Activated naive CD4-positive, alpha-beta T cell treated with Interleukin-2 at 50 U/mL for 16 hours (primary cell): ENCODE measurements at places on chromosomes 12 and 14.
A peak's percentile ranks its signal among the peaks of the same experiment; 100 is the strongest.

DNA sequence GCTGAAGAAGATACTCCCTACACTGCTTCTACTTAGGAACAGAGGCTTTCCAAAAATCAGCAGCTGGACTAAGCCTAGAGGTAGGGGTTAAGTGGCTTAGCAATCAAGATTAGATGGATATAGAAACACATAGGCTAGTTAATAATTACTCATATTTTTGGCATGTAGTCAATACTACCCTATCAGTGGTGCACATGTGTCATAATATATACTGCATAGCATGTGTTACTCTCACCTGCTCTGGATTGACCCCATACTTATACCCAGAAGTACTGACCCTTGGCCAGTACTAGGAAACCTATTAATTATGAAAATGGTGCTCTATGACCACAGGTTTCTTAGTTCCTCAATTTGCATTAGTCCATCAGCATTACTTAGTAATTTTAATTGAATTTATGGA lies 528.4 kb upstream of the LMO3 start:
- DNase-seq: no peak

DNA sequence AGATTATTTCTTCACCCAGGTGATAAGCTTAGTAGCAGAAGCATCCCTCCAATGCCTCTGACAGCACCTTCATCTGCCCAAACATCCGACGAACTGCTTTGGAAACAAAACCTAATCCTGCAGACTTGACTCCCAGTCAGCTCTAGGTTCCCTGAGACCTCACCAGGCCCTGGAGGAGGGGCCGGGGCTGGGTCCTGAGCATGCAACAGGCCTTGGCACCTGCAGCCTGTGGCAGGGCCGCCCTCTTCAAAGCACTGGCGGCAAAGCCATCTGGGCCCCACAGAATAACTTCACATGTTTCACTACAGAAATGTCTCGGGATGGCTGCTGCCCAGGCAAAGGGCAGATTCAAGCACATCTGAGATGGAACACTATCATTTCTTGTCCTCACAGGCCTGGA lies 133.3 kb downstream of the PIWIL1 start:
- DNase-seq: no peak

GRCh38 chr12:41103614-41104013 lies 84.5 kb upstream of the PDZRN4 start:
- no peak for DNase-seq

DNA sequence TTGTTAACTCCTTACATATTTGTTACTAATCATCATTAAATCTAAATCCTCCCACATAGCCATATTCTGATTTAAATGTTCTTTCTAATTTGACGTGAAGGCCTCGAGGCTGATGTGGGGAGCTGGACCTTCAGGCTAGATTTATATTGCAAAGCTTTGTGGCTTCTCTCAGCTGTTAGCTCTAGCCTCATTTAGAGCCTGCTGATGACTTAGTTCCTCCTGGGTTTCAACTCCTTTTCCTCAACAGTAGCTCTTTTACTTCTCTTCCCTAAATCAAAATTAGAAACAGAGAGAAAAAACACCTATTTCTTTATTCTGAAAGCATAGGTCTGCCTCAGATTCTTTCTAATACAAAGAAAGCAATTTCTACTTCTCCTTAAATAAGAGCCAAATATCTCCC lies 477.5 kb upstream of the CCDC196 start:
- DNase-seq: no peak

GRCh38 chr14:58954052-58954451 lies 234.4 kb upstream of the DAAM1 start:
- DNase-seq: no peak

DNA sequence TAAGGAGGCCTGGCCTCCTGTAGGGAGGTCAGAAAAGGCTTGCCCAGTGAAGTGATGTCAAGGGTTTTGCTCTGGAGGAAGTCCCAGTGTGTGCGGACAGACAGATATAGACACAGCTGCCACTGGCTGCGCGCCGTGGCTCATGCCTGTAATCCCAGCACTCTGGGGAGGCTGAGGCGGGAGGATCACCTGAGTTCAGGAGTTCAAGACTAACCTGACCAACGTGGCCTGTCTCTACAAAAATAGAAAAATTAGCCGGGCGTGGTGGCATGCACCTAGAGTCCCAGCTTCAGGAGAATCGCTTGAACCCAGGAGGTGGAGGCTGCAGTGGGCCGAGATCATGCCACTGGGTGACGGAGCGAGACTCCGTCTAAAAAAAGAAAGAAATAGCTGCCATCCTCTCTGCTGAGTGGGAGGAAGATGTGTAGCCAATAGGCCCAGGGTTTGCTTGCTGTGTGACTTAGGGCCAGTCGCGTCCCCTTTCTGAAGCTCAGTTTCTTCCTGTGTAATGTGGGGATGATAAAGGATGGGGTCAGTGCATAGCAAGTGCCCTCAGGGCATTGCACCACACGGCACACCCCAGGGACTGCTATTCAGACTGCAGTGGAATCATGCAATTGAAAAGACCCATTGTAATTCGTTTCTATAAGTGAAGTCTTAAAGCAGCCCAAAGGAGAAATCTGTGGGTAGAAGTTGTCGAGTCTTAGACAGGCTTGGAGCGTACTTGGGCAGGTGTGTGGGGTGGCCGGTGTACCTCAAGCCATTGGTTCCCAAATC lies 18.7 kb upstream of the MLEC start:
- no peak for DNase-seq

GRCh38 chr14:58129208-58129607 lies 22.8 kb downstream of the ARMH4 start:
- no peak for DNase-seq

DNA sequence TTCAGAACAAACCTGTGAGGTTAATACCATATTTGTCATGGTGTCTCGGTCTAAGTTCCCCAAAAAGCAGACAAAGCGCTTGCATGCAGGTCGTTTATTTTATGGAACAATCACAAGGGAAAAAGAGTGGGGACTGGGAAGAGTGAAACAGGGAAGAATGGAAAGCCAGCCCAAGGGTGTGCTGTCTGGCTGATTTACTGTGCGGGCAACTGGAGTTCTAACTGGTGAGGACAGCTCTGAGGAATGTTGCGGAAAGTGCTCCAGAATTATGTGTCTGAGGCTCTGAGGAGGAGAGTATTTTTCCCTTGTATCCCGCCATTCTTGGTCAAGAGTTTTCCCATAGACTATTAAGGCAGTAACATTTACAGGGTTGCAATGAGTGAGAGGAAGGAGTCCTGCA lies 465.4 kb downstream of the RMST start:
- no peak for DNase-seq

DNA sequence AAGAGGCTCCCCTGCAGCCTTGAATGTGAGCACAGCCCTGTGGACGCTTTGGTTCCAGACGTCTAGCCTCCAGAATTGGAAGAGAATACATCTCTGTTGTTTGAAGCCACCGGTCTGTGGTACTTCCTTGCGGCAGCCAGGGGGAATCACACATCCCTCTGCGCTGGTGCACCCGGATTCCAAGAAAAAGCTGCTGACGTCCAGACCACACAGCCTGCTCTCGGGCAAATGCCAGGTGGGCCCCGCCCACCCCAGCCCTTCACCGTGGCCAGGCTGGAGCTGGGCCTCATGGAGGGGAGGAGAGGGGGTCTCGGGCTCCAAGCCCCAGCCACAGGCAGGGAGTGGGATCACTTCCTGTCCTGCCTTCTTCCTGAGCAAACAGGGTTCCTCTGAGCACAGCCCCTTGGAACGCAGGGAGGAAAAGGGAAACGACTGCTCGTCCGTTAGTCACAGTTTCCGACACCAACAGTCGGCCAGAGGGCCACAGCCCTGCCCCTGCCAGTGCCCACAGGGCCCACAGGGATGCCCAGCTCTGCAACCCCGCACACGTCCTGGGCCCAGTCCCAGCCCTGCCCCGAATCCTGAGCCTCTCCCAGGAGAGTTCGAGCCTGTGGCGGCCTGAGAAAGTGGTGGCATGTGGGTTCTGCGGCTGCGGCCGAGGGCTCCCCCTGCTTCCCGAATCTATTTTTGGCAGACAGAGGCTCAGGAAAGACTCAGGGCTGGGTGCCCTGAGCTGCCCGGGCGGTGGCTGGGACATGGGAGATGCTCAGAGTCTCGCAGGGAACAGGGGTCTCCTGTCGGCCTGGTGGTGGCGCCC lies 85.3 kb downstream of the RFLNA start:
- DNase-seq: no peak

DNA sequence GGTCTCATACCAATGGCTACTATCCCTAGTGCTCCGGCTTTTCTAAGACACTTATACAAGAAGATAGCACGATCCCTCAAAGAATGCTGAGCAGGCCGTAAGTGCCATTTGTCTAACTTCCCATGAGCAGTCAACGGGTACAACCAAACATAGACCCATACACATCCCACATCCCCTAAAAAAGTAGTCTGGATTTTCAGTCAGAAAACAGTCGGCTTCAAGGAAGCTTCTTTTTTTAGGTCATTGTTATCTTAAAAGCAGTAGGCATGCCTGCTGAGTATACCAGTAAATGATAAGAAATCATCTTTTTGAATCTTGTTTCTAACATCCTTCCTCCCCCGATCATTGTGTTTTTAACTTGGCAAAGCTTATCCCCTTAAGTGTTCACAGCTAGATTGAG lies 19.8 kb downstream of the OSBPL8 start:
- no peak for DNase-seq

DNA sequence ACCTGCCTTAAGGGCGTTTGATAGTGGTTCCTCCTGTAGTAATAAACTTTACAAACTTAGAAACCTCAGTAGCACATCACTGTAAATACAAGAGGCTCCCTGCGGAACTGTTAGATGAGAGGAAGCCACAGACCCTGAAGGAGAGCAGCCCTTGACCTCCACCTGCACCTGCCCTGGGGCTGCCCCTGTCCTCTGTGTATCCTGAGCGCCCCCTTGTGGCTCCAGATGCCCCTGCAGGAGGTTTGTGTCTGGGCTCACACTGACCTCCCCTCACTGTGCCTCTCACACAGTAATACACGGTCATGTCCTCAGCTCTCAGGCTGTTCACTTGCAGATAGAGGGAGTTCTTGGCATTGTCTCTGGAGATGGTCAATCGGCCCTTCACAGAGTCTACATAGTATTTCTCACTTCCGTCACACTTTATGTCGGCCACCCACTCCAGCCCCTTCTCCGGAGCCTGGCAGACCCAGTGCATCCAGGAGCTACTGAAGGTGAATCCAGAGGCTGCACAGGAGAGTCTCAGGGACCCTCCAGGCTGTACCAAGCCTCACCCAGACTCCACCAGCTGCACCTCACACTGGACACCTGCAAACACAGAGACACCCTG lies 1059.8 kb downstream of the TMEM121 start:
- DNase-seq: peak; percentile 64

GRCh38 chr14:74638066-74638465 lies 26.0 kb upstream of the LTBP2 start:
- no peak for DNase-seq

DNA sequence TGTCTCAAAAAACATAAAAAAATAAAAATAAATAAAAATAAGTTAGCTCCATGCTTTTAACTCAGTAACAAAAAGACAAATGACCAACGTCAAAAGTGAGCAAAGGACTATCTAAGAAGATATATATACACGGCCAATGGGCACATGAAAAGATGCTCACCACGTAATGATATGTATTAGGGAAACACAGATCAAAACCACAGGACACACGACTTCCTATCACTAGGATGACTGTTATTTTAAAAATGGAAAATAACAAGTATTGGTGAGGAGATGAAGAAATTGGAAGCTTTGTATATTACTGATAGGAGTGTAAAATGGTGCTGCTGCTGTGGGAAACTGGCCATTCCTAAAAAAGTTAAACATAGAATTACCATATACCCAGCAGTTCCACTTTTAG lies 20.2 kb upstream of the P2RX7 start:
- DNase-seq: no peak

GRCh38 chr14:31947076-31947475 lies 130.0 kb upstream of the ARHGAP5 start:
- DNase-seq: no peak

- DNase-seq: no peak
Observed at GRCh38 chr12:131683266-131684014, 27.4 kb upstream of the SFSWAP start.

DNA sequence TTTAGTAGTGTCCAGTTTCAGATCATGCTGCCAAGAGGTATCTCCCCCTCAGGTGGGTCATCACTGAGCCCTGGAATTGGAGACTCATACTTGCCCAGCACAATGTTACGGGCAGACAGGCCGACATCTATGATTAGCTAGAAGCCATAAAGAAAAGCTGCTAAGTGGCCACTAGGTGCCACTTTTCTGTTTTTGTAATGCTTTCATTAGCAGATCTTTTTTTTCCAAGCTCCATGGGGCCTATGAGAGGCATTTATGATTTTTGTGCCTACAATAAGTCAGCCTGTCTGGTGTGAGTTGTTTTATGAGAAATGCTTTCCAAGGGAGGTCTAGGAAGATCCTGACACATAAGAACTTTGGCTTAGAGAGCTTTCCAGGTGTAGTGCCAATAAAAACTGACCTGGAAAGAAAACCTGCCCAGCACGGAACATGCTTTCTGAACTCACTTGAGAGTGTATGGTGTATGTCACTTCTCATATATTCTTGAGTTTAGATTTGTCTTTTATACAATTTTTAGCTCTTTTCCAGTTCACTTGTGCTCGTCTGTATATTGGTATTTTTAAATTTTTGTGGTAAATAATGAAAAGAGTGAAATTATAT lies 21.8 kb upstream of the SMCO2 start:
- DNase-seq: no peak

GRCh38 chr12:13199592-13199991 lies 3.1 kb downstream of the EMP1 start:
- no peak for DNase-seq

GRCh38 chr14:24839617-24840203 lies 205.7 kb upstream of the GZMB start:
- no peak for DNase-seq

DNA sequence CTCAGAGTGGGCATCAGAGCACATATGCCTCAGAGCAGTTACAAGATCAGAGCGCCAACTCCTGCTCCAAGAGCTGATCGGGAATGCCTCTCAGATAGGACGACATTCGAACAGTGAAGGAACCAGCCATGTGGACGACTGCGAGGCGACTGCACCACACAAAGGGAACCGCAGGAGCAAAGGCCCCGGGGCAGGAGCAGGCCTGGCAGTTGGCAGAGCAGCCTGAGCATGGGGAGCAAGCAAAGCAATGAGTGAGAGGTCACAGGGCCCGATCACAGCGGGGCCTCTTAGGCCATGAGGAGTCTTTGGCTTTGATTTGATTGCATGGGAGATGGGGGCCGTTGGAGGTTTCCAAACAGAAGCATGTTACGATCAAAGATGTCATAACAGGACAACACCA lies 90.3 kb downstream of the LGMN start:
- no peak for DNase-seq

DNA sequence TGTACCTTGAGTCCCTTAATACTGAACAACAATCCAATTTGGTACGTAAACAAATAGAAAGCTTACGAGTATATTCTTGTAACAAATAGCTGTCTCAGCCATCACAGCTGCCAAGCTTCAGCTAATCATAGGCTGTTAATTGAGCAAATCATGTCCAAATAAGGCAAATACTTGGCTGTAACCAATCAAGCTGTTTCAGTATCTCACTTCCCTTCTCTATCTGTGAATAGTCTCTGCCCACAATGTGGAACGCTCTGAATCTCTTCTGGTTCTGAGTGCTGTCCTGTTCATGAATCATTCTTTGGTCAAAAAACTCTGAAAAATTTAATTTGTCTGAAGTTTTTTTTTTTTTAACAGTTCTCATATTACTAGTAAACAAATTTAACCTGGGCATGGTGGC lies 5.8 kb upstream of the NEMF start:
- DNase-seq: no peak

GRCh38 chr14:104803280-104803911 lies 2.5 kb downstream of the ZBTB42 start:
- DNase-seq: no peak

GRCh38 chr12:89817501-89818226 lies 109.0 kb upstream of the ATP2B1 start:
- no peak for DNase-seq
